Stimulated activated CD4-positive, alpha-beta T cell treated with anti-CD3 and anti-CD28 coated beads, Interleukin-15, amount 100 ng/mL, for 1 hour (primary cell): ENCODE measurements at places on chromosomes 7 and 10.

GRCh38 chr10:132987671-132988571 is 45.6 kb upstream of the CFAP46 start:
- DNase-seq: no peak

- no peak for DNase-seq
Observed at GRCh38 chr10:48568546-48568945, 36.3 kb downstream of the ARHGAP22 start.

DNA sequence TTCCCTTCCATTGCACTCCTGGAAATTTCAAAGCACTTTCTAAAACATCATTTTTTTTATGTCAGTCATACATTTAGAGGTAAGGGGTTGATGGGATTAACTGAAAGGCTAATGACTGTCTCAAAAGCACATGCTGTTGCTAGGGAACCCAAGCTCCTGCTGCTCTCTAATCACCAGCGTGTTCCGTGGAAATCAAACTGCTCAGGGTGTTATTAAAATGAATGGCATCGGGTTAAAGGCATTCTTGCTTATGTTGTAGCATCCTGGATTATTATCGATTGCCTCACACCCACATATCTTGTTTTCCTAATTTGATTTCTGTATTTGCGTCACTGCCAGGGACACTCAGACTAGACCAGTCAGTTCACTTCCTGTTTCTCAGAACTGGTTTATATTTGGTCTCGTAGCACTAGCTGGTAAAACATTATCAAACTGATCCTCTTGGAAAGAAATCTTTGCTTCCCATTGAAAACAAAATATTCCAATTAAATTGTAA is 216.5 kb upstream of the MKLN1 start:
- no peak for DNase-seq

- no peak for DNase-seq
Observed at GRCh38 chr7:30896783-30897637, 14.6 kb upstream of the AQP1 start.

DNA sequence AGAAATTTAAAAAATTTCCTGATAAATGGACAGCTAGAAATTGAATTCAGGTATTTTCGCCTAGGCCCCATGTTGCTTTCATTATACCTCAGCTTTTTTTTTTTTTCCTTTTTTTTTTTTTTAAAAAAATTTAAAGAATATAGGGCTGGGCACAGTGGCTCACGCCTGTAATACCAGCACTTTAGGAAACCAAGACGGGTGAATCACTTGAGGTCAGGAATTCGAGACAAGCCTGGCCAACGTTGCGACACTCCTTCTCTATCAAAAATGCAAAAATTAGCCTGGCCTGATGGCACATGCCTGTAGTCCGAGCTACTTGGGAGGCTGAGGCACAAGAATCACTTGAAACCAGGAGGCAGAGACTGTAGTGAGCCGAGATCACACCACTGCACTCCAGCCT is 334.0 kb downstream of the SORCS1 start:
- no peak for DNase-seq
